Amniotic stem cell (primary cell): ENCODE measurements at places on chromosomes 2 and 18.

GRCh38 chr2:128414351-128414750 is 95.7 kb upstream of the HS6ST1 start:
- DNase-seq = no peak

- DNase-seq = no peak
Measured at GRCh38 chr2:179664972-179665812, 196.2 kb downstream of the ZNF385B start.

DNA sequence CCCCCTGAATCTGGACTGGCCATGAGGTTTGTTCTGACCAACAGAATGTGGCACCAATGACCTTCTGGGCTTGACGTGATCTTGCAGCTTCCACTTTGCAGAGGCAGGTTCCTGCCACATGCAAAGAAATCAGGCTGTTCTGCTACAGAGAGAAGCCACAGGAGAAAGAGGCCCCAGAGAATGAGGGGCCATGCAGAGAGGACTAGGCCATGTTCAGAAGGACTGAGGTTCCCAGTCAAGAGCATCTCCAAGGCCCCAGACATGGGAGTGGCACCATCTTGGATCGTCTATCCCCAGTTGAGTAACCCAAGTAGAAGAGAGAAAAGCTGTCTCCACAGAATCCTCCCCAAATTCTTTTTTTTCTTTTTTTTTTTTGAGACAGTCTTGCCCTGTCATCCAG is 131.1 kb downstream of the ZBTB7C start:
- no peak for DNase-seq

- no peak for DNase-seq
Measured at GRCh38 chr2:196287523-196287922, 116.1 kb upstream of the STK17B start.

DNA sequence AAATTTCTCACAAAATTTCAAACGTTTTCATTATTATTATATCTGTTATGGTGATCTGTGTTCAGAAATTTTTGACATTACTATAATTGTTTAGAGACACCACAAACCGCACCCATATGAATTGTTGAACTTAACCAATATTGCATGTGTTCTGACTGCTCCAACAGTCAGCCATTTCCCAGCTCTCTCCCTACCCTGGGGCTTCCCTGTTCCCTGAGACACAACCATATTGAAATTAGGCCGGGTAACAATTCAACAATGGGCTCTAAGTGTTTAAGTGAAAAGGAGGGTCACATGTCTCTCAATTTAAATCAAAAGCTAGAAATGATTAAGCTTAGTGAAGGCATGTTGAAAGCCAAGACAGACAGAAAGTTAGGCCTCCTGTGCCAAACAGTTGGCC is 424.0 kb downstream of the DSC3 start:
- no peak for DNase-seq

DNA sequence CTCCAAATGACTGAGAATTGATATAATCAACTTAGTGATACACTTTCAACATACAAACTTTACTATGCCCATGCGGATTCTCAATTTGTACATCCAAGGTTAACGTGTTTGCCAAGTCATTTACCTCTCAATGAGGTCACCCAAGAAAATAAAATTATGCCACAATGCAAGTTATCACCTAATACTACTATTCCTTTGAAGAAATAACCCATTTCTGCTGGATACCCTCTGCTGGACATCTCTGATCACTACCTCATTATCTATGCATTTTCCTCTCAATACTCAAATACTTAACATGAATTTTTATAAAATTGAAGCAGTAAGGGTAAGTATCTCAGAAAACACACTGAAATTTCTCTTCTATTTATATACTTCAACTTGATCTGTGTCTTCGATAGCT is 12.7 kb downstream of the HNRNPLL start:
- DNase-seq = no peak

DNA sequence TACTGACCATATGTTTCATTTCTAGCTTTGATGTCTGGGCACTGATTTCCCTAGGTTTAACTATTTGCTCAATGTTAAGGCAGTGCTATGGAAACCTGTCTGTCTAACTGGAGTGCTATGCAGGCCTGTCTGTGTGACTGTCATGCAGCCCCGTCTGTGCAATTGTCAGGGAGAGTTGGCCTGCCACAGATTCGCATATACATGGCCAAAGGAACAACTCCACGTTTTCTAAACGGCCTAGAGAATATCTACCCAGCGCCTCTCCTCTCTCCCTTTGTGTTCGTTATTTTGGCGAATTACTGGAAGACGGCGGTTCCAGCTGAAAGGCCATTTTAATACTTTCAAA is 59.6 kb upstream of the PSME4 start:
- DNase-seq = no peak

GRCh38 chr18:32439802-32440201 is 30.9 kb downstream of the GAREM1 start:
- no peak for DNase-seq

- no peak for DNase-seq
Measured at GRCh38 chr18:23068570-23069310, 66.5 kb upstream of the CABLES1 start.

- no peak for DNase-seq
Measured at GRCh38 chr2:46297546-46298271, 502 bp downstream of the EPAS1 start.

- DNase-seq = no peak
Measured at GRCh38 chr2:36379710-36380448, 24.3 kb downstream of the CRIM1 start.

GRCh38 chr18:13982126-13982525 is 66.8 kb upstream of the MC2R start:
- no peak for DNase-seq

GRCh38 chr2:196239622-196240587 is 68.5 kb upstream of the STK17B start:
- no peak for DNase-seq

DNA sequence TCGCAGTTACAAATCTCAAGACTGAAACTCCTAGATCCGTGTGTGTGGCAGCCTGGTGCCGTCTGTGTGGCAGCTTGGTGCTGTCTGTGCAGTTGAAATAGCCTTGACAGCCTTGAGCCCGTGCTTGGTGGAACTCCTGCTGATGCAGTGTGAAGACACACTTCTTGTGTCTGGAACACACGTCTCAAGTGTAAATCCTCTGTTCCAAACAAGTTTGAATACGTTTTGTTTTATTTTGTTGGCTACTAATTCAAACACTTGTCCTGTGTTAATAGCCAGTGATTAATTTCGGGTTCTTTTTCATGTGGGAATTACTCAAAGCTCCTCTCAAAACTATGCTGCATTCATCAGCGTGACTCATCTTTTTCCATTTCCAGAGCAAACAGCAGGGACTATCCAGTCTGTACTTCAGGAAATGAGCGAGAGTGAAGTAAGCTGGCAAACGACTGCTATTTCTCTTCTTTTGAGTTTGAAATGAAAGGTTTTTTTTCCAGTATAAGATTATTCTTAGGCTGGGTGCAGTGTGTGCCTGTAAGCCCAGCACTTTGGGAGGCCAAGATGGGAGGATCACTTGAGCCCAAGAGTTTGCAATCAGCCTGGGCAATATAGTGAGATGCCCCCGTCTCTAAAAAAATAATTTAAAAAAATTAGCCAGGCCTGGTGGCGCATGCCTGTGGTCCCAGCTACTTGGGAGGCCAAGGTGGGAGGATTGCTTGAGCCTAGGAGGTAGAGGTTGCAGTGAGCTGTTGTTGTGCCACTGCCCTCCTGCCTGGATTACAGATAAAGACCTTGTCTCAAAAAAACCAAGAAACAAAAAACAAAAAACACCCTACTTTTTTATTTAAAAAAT is 152.9 kb downstream of the SPP2 start:
- DNase-seq = peak; percentile 79

DNA sequence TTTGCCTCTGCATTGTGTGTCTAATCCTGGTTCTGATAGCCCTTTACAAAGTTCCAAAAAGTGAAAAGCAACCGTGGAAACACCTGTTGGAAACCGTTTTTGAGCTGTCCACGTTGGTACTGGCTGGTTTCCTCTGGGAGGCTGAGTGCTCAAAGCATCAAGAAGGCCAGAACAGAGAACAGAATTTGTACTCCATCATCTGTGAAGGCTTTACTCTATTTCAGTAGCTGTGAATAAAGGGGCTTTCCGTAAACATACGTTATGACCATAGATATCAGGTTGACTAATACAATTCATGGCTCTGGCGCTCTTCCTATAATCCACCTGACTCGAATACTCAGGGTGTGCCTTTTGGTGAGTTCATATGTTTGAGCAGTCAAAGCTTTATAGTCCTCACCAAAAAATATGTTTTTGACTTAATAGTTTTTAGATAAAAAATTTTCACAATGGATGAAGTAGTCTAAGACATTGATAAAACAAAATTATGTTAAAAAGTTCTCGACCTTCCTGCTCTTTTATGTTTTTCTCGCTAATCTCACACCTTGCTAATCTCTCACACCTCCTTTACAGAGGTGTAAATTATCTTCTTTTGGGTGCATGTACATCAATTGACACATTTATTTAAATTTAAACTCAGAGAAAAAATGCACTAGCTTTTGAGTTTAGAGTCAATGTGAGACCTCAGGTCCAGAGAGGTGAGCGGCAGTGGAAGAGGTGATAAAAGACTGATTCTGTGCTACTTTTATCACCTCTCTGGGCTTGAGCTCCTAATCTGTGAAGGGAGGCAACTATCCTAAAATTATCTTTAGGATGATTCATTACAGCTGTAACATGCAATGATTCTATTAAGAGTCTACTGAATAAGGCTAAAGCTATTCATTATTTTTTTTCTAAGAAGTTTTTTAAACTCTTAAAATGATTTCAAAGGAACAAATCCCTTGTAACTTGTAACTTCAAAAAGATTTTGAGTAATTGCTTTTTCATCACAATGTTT is 65.3 kb downstream of the CXCR4 start:
- DNase-seq = no peak

GRCh38 chr18:49139766-49140165 is 189.0 kb upstream of the SMAD7 start:
- DNase-seq = no peak

DNA sequence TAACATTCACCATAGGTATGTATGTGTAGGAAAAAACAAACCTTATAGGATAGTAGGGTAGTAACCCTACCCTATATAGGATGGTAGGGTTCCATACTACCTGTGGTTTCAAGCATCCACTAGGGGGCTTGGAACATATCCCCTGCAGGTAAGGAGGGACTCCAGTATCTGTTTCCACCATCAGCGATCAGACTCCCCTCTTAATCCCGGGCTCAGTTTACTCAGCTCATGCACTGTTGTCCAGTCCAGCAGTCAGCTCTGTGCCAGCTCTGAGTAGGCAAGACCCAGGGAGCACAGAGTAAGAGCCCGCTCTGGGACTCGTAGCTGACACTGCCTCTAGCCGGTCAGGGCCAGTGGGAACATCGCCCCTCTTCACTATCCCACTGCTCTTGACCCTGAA is 61.7 kb downstream of the MEX3C start:
- no peak for DNase-seq

DNA sequence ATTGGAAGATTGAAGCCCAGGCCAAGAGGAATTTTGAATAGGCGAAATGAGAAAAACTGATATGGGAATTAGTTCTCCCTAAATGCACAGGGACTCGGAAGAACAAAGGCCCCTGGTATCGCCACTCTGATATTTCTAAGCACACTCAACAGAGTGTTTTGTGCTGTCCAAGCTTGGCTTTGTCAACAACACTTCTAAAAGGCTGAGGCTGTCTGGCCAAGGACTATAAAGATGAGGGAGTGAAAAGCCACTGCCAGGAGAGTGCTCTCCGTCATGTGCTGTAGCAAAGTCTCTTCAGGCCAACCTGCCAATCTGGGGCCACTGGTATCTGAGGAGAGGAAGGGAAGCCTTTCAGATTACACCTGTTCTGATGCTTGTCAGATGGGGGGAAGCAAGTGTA is 611.2 kb upstream of the PIK3C3 start:
- no peak for DNase-seq

GRCh38 chr2:236600892-236601291 is 31.3 kb downstream of the ACKR3 start:
- DNase-seq = no peak

DNA sequence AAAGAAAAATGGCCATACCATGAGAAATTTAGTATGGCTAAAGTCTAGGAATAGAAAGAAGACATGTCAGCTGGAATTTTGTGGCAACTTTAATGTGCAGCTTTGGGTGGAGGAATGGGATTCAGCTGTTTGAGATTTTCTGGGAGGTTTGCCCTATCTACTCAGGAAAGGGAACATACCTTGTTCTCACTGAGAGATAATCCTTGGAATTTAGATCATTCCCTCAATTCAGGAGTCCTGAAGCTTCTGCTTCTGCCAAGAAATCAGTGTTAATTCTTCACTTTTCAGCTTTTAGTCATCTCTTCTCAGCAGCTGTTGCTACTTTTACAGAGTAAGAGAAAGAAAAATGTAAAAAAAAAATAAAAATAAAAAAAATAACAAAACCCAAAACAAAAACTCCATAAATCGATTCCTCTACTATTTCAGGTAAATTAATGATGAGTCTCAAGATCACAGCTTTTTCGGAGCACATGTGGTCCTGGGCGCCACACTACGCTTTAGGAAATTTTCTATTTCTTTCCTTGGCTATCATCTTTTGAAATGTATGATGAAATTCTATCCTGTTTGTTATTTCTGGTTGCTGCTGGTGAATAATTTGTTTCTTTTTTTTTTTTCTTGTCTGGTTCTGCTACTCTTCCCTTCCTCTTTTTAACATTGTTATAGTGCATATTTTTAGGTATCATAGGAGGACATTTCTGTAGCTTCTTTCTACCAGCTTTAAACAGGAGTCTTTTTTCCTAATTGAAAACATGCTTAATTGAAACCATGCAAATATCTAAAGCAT is 18.9 kb upstream of the BAZ2B start:
- DNase-seq = no peak

DNA sequence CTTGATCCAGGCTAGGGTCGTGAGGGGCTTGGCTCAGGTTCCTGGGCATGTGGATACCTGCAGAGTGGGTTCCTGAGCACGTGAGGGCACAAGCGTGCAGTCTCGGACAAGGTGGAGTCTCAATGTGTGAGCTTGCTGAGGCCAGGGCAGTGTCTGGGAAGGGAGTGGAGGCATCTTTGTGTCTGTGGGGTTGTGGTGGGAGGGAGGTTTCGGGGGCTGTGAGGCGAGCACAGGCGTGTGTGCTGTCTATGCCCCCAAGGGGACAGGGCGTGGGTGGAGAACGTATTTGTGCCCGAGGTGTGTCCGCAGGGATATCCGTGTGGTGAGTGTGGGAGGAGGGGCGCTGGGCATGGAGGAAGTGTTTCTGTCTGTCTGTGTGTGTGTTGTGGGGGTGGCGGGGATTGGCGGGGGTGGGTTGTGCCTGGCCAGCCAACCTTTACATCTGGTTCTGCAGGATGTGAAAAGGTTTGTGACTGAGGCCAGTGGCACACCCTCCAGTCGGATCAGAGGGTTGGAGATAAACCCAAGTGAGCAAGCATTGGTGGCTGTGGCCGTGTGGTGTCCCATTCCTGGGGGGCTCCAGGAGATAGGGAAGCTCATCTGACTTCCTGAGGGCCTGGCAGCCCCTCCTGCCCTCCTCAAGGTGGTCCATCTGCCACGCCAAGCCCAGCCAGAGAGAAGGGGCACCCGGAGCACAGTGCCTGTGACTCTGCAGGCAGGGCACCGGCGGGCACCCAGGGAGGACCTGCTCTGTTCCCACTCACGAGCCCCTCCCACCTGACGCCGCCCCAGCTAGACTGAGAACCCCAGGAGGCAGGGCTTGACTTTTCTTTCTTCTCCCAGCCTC is 57.1 kb downstream of the ZFP36L2 start:
- DNase-seq = no peak

GRCh38 chr2:15660491-15661294 is 69.0 kb downstream of the DDX1 start:
- no peak for DNase-seq
